Psoas muscle (tissue), 8 donors: ENCODE measurements at places on chromosomes 6 and 20. TPM values are rescaled to one million over a fixed set of nuclear protein-coding genes. Genes with fewer than 3 reads are reported as not detected.

- H3K36me3 ChIP-seq, result no peaks in the 10 kb centered on the region
- no peak overlapping the region for H3K27ac ChIP-seq
- H3K4me1 ChIP-seq, result no peaks in the 10 kb centered on the region
- no peak overlapping the region for H3K4me3 ChIP-seq
- no peaks in the 10 kb centered on the region for H3K27me3 ChIP-seq
Observed at GRCh38 chr6:17150096-17150495, 48.2 kb downstream of the STMND1 start.

DNA sequence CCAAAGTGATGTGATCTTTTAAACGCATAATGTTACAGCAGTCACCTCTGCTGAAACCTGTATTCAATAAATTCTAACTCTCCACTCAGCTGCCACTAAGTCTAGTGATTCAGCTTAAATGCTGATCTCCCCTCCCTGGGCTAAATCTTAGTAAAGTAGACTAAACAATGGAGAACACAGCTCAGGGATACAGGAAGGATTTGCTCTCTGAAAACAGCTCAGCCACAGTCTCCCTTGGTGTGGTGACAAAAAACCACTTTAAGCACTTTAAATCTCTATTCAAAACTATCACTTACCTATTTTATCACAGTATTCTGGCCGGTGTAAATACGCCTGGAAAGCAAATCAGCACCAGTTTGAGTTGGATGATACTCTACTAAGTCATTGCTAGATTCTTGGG lies 130.6 kb downstream of the RFX6 start:
- H3K27ac ChIP-seq, result no peak overlapping the region
- no peak for DNase-seq
- H3K4me1 ChIP-seq, result no peaks in the 10 kb centered on the region

- H3K36me3 ChIP-seq, result no peaks in the 10 kb centered on the region
- no peaks in the 10 kb centered on the region for H3K4me1 ChIP-seq
- H3K27ac ChIP-seq, result no peak overlapping the region
Observed at GRCh38 chr20:16708602-16709001, 21.2 kb upstream of the SNRPB2 start.

GRCh38 chr20:50338479-50339391 lies 148.1 kb downstream of the CEBPB start:
- no peaks in the 10 kb centered on the region for H3K27me3 ChIP-seq
- no peaks in the 10 kb centered on the region for H3K36me3 ChIP-seq
- DNase-seq, result no peak
- H3K27ac ChIP-seq, result no peak overlapping the region
- no peak overlapping the region for H3K4me3 ChIP-seq

DNA sequence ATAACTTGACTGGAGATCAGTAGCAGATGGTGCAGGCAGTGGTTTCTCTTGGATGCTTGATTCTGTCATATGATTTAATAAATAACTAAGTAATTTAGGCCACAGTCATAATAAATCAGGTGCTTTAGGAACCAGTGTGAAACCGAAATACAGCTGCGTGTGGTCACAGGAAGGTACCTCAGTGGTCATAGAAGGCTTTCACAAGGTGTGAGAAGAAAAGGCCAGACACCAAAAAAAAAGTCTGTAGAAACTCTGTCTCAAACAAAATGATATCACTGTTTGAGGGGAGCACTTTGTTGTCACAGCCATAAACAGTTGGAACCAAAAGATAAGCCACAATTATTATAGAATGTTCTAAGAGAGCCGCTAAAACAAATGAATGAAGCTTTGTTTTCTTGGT lies 56.5 kb downstream of the ARMC2 start:
- no peaks in the 10 kb centered on the region for H3K36me3 ChIP-seq
- H3K4me3 ChIP-seq, result no peak overlapping the region
- H3K27ac ChIP-seq, result no peak overlapping the region
- DNase-seq, result no peak
- no peaks in the 10 kb centered on the region for H3K27me3 ChIP-seq

Gene TCP11
- total RNA-seq, result not detected

Gene ARMH2
- total RNA-seq, result not detected

Gene LPA
- 0.17 TPM for total RNA-seq
